ENCODE measurements at places on chromosomes 5 and 9. TPM values are rescaled to one million over a fixed set of nuclear protein-coding genes. Genes with fewer than 3 reads are reported as not detected.

GRCh38 chr5:97838214-97838613, 655.2 kb upstream of the RIOK2 start:
- no peak for DNase-seq

The FBN2 gene
- 0.30 TPM for total RNA-seq

DNA sequence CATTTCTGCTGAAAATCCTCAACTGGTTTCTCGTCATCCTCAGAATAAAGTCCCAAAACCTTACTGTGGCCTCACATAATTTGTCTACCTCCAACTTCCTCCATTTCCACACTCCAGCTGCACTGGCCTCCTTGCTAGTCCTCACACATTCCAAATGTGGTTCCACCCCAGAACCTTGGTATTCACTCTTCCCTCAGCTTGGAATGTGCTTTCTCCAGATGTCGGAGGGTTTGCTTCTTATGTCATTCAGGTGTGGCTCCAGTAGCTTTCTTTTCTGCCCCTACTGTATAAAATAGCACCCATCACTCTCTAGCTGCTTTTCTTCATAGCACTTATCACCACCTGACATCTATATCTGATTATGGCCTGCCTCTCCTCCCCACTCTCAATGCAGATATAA, 102.5 kb upstream of the IFNK start:
- DNase-seq = no peak

The ANKRD18A gene
- total RNA-seq = 9.7 TPM

DNA sequence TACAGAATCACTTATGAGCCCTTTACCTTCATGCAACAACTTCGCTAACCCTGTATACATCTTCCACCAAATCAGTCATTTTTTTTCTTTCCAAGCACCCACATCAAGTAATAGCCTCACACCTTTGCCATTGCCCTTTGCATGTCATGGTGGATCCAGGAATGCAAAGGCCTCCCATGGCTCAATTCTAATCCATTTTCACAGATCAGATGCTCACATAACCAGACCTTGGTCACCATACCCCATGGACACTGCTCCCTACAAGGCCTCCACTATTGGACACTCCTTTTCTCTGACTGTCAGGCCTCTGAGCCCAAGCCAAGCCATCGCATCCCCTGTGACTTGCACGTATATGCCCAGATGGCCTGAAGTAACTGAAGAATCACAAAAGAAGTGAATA, 179.5 kb downstream of the RASEF start:
- no peak for DNase-seq

DNA sequence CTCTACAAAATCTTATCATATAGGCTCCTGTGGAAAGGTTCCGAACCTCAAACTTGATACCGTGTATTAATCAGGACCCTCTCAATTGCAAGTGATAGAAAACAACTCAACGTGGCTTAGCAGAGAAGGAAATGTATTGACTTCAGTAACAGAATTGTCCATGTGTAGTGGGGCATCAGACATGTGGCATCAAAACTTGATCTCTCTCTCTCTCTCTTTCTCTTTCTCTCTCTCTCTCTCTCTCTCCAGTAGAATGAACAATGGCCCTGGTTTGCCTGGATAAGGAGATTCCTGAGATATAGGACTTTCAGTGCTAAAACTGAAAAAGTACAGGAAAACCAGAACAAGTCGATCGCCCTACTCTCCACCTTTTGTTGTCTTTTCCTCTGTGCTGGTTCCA, 168.2 kb downstream of the DRD1 start:
- no peak for DNase-seq

The ADGRV1 gene
- 0.09 TPM for total RNA-seq

- no peak for DNase-seq
Measured at GRCh38 chr9:84141741-84142370, 161.3 kb downstream of the RMI1 start.

- no peak for DNase-seq
Measured at GRCh38 chr9:129307227-129307970, 129.3 kb upstream of the IER5L start.

The IFNA21 gene
- not detected for total RNA-seq

The PCDHB14 gene
- total RNA-seq = 0.14 TPM

DNA sequence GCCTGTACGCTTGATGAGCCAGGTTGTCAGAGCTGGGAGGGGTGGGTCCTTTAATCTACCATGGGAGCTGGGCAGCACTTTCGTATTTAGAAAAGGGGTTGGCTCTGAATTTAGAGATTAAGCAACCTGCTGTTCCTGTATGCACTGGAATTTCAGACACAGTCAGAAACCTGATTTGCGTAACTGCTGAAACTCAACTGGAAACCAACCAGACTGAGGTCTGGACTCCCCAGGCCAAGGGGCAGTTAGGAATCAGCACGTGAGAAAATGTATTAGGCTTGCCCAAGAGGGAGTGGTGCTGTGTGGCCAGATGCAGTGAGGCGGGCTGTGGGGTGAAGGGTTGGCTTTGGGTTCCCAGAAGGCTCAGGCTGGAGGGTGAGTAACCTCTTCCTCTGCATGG, 235.0 kb downstream of the GOLPH3 start:
- no peak for DNase-seq

All from CD4-positive, alpha-beta memory T cell (primary cell).